ENCODE measurements at places on chromosomes 12 and 14.

DNA sequence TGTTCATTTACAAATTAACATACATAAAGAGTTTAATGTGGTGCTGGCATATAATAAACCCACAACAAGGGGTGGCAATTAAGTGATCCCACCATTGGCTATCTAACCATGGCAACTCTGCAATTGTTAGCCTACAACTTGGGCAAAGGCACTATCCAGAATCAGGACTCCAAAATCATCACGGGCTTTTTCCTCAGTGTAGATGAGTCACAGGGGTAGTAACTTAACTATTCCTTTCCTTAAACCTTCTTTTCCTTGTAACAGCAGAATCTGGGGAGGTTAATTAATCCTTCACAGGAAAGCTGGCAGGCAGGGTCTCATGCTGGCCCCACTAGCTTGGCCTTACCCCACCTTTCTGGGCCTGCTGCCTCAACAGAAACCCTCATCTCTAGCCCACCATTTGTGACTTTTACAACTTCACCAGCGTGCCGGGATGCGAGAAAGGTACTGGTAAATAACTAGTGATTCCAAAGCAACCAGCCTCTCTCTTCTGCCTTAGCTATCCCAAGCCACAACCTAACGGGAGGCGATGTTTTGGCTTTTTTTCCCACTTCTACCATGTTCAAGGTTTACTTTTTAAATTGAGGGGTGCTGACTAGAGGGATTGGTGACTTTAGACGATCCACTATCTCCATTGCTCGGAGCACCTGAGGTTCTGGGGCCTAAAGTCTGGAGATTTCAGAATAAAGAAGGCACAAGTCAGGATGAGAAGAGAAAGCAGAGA, 744 bp downstream of the ATP5MC2 start:
- no peak for DNase-seq

GRCh38 chr14:91867316-91867988, at the start of gene TC2N:
Gene TC2N (minus strand): TSS chr14:91867536. CDS start chr14:91813769, 53,767 bp downstream.
- no peak for DNase-seq

GRCh38 chr14:60485598-60486251, at the start of gene C14orf39:
Gene C14orf39 (minus strand): TSS chr14:60486063. CDS start chr14:60485078, 985 bp downstream.
- peak; percentile 84 for DNase-seq

- no peak for DNase-seq
These were observed 272.6 kb downstream of the PRKD1 start for GRCh38 chr14:29654901-29655550.

GRCh38 chr12:49683599-49684309, 23.5 kb downstream of the FMNL3 start:
- no peak for DNase-seq

GRCh38 chr14:50669441-50669986, 1.4 kb upstream of the SAV1 start:
- no peak for DNase-seq

DNA sequence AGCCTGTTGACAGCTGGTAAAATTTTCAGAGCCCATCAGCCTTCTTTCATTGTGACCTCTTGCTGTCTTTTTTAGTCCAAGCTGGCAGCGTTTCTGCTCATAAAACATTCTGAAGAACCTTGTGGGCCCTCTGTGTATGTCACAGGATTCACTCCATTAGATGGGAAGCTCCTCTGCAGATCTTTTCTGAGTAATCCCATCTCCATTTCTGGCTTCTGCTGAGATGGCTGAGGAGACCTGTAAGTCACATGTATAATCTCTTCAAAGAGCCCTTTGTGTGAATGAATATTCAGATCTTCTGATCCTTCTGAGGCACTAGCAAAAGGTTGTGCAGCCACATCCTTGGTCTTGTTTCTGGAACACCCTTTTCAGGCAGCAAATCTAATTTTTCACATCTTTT, 2.8 kb downstream of the RXYLT1 start:
- DNase-seq, result no peak

GRCh38 chr12:110932046-110932445, 11.7 kb upstream of the MYL2 start:
- DNase-seq, result peak; percentile 40

GRCh38 chr14:75562089-75562488, 16.3 kb upstream of the FLVCR2 start:
- no peak for DNase-seq

DNA sequence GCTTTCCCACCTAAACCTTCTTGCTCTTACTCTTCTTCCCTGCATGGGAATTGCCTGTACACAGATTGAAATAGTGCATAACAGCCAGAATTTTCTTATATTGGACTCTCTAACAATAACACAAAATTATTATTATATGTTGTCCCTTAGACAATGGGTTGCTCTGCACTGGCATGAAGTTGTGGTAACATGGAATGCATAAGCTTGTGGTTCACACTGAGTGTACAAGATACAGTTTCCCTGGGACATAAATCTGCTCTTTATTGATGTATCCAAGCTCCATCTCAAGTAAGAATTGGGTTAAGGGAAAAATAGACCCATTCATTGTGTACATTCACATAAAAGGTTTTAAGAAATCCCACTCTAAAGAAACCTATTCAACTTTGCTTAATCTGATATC, 114.4 kb upstream of the NTF3 start:
- no peak for DNase-seq

- peak; percentile 81 for DNase-seq
These were observed 11.1 kb downstream of the SSH1 start for GRCh38 chr12:108846290-108846701.

DNA sequence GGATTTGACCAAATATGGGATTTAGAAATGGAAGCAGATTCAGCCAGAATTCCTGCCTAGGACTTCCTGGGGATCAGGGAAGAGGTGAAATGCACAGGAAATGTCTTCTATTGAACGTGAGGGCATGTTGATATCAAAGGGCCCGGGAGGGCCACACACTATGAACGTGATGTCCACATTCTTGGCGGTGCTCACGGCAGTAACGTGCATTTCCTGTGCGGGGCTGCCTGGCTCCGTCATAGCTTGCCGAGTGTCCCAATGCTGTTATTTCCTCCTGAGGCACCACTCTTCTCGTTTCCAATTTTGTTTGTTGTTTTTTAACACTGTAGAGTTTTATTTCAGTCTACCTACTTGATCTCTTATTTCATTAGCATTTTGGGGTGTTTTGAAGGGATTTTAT, 67.3 kb downstream of the ZNF664 start:
- DNase-seq, result no peak

DNA sequence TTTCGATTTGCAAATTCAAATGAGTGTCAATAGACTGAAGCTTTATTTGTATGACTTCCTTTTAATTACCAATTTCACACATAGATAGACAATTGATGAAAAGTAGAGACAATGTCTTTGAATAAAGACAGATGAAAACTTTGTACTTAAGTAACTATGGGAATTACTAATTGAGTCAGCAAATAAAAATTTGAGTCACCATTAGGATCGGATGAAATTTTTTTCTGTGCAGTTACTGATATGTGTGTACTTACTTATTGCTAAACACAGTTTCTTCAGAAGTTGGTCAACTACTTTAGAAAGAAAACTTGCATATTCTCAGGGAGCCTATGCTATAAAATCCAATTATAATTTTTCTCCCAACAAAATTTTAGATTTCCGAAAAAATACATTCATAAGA, 224.9 kb upstream of the SLC16A7 start:
- DNase-seq, result no peak

GRCh38 chr12:4862809-4863208, 46.9 kb upstream of the KCNA1 start:
- no peak for DNase-seq

Measured in SK-N-SH (cell line).